ENCODE measurements at places on chromosomes 1 and 21.
A peak's percentile ranks its signal among the peaks of the same experiment; 100 is the strongest.

DNA sequence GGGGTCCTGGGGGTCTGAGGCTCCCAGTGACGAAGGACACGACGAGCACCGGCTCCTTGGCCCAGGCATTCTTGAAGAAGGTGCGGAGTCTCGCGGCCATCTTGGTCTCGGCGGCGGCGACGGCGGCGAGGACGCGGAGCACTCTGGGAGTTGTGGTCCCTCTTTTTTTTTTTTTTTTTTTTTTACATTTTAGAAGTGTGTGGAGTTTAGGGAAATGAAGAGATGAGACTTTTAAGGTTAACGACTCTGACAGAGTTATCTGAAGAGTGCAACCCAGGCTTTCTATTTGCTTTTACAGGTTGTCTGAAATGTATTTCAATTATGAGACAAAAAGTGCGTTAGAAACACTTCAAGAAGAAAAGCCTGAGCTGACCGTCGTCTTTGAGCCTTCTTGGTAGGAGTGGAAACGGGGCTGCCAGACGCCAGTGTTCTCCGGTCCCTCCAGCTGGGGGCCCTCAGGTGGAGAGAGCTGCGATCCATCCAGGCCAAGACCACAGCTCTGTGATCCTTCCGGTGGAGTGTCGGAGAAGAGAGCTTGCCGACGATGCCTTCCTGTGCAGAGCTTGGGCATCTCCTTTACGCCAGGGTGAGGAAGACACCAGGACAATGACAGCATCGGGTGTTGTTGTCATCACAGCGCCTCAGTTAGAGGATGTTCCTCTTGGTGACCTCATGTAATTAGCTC lies 9.7 kb downstream of the OR2B11 start:
- DNase-seq = peak; percentile 53

DNA sequence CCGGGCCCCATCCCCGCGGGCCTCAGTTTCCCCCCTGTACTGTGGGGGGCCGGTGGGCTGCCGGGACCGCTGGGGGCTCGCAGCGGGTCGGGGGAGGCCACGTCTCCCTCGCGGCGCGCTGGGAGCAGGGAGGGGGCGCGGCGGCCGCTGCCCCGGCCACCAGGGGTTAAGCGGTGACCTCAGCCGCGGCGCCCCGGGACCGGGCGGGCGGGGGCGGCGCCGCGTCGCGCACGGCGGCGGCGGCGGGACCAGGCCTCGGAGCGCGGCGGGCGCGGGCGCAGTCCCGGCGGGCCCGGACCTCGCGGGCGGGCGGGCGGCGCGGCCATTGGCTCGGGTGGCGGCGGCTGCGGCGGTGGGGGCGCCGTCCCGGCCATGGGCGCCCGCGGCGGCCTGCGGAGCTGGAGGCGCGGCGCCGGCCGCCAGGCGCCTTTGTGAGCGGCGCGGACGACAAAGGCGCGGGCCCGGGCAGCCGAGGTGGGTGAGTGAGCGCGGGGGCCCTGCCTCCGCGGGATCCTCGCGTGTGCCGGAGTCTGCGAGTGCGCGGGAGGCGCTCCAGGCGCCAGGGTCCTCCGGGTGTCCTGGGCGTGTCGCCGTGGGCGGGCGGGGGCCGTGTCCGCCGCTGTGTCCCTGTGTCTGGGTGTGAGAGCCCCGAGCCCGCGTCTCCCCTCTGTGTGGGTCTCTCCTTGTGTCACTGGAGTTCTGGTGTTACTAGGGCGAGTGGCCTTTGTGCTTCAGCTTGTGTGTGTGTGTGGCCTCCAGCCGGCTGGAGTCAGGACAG lies at the start of gene ARHGEF10L:
TSS of gene ARHGEF10L (plus strand) at position 222 of the 778 bp plus-strand sequence. CDS start 40,898 bp downstream, outside the sequence.
- DNase-seq = no peak

GRCh38 chr1:3544040-3544977 lies 67.0 kb downstream of the MEGF6 start:
- DNase-seq = no peak

- DNase-seq = no peak
Observed at GRCh38 chr1:2395245-2395644, 3.6 kb downstream of the RER1 start.

DNA sequence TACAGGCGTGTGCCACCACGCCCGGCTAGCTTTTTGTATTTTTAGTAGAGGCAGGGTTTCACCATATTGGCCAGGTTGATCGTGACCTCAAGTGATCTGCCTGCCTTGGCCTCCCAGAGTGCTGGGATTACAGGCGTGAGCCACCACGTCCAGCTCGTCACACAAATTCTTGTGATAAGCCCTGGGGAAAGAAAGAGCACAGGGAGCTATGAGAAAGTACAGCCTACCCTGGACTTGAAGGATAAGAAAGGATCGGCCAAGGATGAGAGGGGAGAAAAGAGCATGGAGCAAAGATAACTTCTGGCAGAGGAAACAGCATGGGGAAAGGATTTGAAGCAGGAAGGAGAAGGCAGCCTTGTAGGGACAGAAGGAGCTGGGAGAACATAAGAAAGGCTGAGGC lies 29.2 kb downstream of the SESN2 start:
- no peak for DNase-seq

DNA sequence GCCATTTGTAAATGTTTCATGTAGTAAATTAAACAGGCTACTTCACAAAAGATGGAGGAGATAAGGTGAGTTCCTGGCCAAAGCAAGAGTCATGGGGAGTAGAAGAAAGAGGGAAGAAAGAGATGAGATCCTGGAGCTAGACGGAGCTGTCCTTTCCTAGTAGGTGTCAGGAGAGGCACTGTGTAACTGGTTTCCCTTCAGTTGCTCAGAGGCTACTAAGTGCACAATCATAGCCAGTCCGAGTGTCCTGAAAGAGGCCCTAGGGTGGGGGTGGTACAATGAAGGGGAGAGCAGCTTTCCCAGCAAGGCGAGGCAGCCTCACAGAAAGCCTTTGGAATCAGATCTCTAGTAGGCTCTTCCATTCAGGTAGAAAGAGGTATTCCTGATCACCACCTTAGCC lies 390.9 kb downstream of the KCNH1 start:
- DNase-seq = peak; percentile 40

DNA sequence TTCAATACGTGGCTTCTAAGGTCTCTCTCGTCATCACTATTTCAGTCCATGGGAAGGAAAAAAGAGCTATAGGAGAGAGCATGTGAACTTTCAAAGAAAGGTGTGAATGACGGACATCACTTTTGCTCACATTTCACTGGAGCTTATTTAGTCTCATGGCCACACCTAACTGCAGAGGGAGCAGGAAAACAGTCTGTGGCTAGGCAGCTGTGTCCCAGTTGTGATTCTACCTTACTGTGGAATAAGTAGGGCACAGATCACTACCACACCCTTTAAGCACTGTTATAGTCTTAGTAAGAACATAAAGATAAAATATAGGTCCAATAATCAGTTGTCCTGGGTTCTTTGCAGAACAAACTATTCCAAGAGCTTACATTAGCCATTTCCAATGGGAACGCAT lies 192.9 kb downstream of the NRIP1 start:
- DNase-seq = no peak

- DNase-seq = no peak
Observed at GRCh38 chr1:68961143-68961542, 464.3 kb upstream of the DEPDC1 start.

GRCh38 chr1:208841436-208841835 lies 597.3 kb upstream of the PLXNA2 start:
- no peak for DNase-seq

- no peak for DNase-seq
Observed at GRCh38 chr1:198883184-198883583, 244.3 kb downstream of the PTPRC start.

- no peak for DNase-seq
Observed at GRCh38 chr1:79128722-79129121, 122.2 kb upstream of the ADGRL4 start.

GRCh38 chr1:162040657-162041056 lies 17.0 kb upstream of the OLFML2B start:
- peak; percentile 60 for DNase-seq

- DNase-seq = no peak
Observed at GRCh38 chr1:37477946-37478345, 3.6 kb downstream of the ZC3H12A start.

DNA sequence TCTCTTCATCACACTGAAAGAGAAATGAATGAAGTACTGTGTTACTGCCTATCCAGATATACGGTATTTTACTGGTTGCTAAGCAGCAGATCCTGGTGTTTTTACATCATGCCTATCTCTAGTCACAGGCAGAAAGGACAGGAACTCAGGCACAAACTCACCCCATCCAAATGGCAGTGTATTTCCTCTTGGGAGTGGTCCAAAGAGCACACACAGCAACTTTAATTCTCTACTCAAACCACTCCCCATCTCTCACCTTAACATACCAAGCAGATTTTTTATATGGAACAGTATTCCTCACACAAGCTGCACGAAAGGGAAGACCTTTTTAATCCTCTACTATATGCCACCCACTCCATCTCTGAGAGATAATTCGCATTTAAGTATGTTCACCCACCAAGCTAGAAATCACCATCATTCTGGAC lies 27.3 kb downstream of the EIF4G3 start:
- DNase-seq = peak; percentile 42

DNA sequence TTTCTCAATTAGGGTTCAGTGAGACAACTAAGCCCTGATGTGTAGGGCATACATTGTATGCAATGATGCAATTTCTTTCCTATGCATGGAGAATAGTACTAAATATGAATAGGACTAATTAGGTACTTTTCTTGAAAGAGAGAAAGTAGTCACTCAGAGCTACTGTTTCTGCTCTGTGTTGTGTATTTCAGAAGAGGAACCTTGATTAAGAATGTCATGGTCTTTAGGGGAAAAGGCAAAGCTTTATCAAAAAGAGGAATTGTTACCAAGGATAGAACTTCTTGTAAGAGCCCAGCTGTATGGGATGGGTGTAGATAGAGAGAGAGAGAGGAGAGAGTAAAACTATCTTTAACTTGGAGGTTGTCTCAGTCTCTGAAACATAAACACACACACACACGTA lies 49.1 kb downstream of the HLX start:
- no peak for DNase-seq

GRCh38 chr1:3584915-3585314 lies 26.4 kb downstream of the MEGF6 start:
- DNase-seq = no peak

GRCh38 chr1:198917226-198917625 lies 278.4 kb downstream of the PTPRC start:
- no peak for DNase-seq

Data from SK-MEL-5 (cell line).